HEK293T (cell line): ENCODE measurements at places on chromosomes 3 and 15.
A peak's percentile ranks its signal among the peaks of the same experiment; 100 is the strongest.

DNA sequence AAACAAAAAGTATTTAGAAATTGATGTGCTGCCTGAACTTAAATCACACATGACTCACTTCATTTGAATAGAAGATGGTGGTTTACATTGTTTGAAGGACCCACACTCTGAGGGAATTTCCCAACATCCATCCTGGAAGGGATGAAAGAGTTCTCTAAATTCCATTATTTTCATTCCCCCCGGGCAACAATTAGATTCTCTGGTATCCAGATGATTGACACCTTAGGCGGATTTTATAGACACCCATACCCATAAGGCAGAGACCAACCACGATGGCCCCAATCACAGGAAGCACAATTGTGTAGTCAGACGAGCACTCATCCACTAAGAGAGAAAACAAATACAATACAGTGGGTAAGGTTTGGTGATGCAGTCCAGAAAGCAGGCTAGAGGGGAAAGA is 24.6 kb upstream of the MCCC1 start:
- DNase-seq = no peak

DNA sequence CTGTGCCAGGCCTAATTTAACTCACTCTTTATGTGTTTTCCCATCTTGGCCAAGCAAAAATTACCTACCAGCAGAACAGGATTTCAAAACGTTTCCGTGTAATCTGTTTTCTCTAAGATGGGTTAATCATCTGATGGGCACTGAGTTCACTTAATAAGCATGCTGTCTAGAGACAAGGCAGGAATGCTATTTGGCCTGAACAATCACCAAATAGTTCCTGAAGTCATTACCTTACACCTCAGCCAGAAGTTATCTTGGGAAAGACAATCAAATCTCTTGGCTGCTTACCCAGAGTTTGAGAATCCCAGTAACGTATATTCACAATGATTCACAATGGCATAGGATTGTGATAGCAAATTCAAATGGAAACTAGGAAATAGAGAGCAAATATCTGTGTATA is 779.1 kb downstream of the CADM2 start:
- DNase-seq = no peak

- DNase-seq = no peak
Measured at GRCh38 chr15:25242957-25243799, 195.6 kb downstream of the UBE3A start.

- DNase-seq = no peak
Measured at GRCh38 chr15:67707520-67708283, 117.6 kb upstream of the SKOR1 start.

GRCh38 chr3:113573728-113574127 is 41.4 kb downstream of the SIDT1 start:
- no peak for DNase-seq

DNA sequence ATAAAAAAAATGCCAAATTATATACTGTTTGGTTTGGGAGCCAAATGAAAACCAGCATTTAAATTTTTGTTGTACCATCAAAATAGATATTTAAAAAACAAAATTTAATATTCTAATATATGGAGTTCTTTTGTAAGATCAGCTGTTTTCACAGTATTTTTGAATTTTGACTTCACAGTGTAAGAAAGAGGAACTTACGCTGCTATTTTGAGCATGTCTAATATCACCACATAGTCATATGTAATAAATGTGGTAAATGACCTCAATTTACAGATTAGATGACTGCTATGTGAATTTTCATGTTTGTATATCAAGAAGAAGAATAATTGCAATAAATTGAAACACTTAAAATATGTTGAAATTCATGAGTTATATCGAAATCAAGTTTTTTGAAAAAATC is 189.6 kb downstream of the ARRDC4 start:
- no peak for DNase-seq

- DNase-seq = no peak
Measured at GRCh38 chr15:43871835-43872234, 45.0 kb downstream of the WDR76 start.

- DNase-seq = no peak
Measured at GRCh38 chr3:4963669-4964570, 15.3 kb upstream of the BHLHE40 start.

- DNase-seq = no peak
Measured at GRCh38 chr15:90645873-90646575, 71.1 kb upstream of the BLM start.

GRCh38 chr3:155995525-155996370 is 124.6 kb upstream of the KCNAB1 start:
- peak; percentile 61 for DNase-seq

DNA sequence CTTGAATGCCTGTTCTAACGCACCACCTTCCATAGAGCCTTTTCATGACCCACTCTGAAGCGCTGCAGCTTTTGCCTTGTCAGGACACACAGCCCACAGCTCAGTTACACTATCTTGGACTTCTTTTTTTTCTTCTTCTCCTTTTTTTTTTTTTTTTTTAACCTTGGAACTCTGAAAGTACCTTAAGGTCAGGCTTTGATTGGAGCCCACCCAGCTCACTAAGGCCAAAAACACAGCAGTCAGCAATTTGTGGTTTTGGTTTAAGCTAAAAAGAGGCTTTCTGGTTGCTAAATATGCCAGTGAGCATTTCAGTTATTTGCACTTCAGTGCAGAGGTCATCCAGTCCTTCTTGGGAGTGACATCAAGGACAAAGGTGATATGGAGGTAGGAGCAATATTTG is 1.7 kb downstream of the SLC25A20 start:
- no peak for DNase-seq

DNA sequence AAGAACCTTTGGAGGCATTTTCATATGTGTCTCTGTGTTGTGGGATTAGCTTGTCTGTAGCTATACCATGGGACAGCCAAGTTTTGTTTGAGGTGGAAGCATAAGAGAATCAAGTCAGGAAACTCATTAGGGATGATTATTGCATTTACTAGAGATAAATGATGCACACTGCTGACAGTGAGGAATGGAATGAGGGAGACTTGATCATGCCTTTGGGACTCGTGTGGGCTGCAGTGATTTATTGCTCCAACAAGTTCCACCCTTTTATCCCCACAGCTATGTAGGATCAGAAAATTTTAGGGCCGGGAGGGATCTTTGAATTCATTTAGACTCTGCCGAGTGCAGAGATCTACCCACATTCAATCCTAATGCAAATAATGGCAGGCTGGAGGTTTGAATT is 16.3 kb downstream of the ZNF385D start:
- no peak for DNase-seq

GRCh38 chr15:37682304-37682703 is 252.1 kb upstream of the TMCO5A start:
- DNase-seq = no peak

GRCh38 chr3:63508305-63508704 is 144.2 kb upstream of the SNTN start:
- DNase-seq = no peak

- DNase-seq = no peak
Measured at GRCh38 chr15:43286074-43286473, 19.3 kb upstream of the TGM5 start.

DNA sequence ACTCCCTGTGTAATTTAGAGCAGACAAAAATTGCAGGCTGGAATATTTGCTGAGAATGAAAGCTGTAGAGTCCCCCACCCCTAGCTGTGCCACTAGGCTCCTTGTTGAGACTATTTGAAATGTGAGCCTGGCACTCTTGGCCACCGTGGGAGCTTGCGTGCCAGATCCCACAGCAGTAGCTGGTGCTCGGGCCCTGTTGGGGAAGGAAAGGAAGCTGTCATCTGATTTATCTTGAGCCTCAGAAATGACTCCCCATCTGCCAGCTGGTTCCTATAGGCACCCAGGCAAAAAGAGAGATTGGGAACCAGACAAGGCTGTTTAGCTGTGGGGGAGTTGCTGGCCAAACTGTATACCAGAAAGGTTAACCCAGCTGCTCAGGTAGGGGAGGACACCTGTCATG is 23.4 kb upstream of the CLEC3B start:
- no peak for DNase-seq

GRCh38 chr3:59482684-59483083 is 432.9 kb upstream of the CFAP20DC start:
- DNase-seq = no peak

DNA sequence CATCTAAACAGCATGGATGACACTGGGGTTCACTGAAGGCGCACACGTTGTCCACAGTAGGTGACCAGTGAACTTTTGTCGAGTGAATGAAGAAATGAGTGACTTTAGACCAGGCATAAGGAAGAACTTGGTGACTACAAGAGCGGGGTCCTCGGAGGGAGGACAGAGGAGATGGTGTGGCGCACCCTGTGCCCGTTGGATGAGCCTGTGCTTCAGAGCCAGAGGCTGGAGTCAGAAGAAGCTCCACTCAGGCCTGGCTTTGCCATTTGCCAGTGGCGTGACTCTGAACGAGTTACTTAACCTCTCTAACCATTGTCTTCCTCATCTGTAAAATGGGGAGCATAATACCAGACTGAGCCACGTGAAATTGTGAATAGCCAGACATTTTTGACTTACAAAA is 42.2 kb downstream of the MUC4 start:
- DNase-seq = no peak

DNA sequence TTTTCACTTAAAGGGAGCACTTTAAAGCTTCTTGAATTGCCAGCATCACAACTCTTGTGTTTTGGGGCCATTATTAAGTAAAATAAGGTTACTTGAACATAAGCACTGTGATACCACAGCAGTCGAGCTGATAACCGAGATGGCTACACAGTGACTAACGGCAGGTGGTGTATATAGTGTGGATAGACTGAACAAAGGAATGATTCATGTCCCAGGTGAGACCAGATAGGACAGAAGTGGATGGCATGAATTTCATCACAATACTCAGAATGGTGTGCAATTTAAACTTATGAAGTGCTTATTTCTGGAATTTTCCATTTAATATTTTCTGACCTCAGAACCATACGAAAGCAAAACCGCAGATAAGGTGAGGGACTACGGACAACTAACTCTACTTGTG is 40.2 kb downstream of the PBRM1 start:
- DNase-seq = no peak

DNA sequence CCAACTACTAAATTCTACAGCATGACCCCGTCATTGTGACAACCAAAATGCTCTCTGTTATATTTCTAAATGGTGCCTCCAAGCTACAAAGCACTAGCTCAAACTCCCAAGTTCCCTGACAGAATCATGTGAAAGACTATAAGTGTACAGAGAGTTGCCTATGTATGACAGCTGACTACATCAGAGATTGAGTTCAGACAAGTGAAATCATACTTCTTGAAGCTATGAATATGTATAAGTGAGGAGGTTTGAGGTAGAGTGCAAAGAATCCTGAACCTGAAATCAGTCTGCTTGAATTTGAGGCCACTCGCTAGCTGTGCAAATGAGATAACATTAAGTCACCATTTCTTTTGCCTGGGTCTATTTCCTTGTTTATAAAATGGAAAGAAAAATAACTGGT is 63.9 kb upstream of the TP63 start:
- no peak for DNase-seq

GRCh38 chr3:146227486-146227885 is 23.4 kb downstream of the PLSCR4 start:
- DNase-seq = no peak

- DNase-seq = no peak
Measured at GRCh38 chr3:49523756-49524747, 30.2 kb upstream of the BSN start.

- no peak for DNase-seq
Measured at GRCh38 chr3:71863563-71864190, 78.7 kb upstream of the PROK2 start.

DNA sequence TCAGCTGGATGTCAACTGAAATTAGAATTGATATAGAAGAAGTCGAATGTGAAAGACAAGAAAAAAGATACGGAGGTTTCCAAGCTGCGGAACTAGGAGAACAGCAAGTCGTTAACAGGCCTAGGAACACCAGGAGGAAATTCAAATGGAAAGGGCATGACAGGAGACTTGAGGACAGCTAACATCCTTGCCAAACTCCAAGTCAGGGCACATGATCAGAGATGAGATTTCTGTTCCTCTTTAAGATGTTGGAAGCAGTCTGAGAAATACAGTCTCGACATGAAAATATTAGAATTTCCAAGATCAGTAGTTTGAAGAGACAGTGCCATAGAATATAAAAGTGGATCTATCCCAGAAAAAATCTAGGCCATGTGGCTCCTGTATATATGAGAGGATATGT is 5.0 kb downstream of the MYO5A start:
- no peak for DNase-seq

DNA sequence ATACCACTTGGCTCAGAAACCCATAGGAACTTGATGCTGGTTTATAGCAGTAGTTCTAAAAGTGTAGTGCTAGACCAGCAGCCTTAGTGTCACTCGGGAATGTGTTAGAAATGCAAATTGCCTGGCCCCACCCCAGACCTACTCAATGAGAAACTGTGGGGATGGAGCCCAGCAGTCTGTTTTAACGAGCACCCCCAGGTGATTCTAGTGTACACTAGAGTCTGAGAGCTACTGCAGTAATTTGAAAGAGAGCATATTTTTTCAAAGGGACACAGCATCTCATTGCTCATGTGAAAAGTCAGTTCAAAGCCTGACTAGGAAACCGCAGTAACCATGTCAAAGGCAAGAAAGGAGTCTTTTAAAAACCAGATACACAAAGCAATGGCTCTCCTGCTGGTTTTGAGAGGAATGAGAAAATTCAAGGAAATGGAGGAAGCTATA is 313.4 kb downstream of the SQOR start:
- DNase-seq = no peak

GRCh38 chr3:81242871-81243270 is 518.6 kb downstream of the GBE1 start:
- peak; percentile 10 for DNase-seq

DNA sequence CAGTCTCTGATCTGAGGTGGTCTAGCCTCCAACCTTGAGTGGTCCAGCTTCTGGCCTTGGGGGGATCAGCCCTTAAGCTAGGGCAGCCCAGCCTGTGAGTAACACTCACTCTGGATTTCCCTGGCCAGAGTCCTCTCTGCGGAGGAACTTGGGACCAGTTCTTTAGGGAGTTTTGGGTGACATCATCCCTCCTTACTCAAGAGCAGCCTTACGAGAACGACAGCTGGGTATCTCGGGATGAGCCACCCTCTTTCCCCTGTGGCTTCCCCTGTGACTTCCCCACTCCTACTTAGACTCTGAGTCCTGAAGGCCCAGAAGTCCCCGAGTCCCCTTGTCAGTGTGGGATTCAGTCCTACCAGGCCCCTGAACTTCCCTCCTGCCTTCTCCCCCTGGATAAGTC is 10.2 kb upstream of the PLXND1 start:
- no peak for DNase-seq

GRCh38 chr15:68504681-68505170 is 72.8 kb upstream of the ITGA11 start:
- DNase-seq = no peak

DNA sequence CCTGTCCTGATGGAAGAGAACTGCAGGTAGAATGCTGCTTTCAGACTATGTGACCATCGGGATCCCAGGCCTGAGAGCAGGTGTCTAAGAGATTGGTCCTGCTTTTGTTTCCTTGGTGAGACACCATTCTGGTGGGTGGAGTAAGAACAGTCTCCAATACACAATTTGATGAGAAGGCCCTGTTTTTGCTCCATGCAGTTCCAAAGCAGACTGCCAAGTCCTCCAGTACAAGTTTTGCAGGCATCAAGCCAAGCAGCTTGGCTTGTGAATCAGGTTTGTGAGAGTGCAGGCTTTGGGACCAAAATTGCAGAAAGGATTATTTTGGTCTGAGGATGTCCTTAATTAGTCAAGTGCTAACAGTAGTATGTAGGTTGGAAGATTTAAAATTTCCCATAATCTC is 381.6 kb downstream of the FOXP1 start:
- no peak for DNase-seq
